ENCODE measurements at places on chromosomes 2 and 18.

DNA sequence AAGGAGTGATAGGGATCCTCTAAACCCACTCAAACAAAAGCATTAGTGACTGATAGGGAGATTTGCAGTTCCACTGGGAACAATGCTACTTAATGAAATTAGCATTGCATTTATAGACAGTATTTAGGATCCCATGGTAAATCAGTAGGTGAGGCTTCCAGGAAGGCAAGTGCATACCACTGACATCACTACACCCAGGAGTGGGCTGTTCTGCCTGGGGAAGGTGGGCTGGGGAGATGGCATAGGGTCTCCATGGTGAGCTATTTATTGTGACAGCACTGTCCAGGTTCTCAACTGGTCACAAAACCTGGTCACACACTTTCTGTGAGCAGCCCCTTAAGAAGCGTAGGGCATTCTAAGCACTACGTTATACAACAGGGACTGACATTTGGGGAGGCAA, 262.2 kb downstream of the ALK start:
- no peak for DNase-seq

DNA sequence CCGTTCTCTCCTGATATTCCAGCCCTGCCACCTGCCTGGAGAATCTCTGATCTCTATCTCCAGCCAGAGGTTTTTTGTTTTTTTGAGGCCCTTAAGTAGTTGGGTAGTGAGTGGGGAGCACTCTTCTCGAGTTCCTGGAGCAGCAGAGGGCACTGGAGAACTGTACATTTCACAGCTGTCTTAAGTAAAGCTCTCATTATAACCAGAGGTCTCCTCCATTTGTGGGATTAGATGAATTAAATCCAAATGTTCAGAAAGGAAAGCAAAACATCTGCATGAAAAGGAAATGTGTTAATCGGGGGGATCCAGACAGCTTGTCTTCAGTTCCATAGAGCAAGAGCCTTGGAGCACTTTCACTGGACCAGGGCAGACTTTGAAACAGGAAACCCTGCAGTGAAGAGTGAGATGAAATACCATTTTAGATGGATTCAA, 32.8 kb downstream of the AOX1 start:
- no peak for DNase-seq

DNA sequence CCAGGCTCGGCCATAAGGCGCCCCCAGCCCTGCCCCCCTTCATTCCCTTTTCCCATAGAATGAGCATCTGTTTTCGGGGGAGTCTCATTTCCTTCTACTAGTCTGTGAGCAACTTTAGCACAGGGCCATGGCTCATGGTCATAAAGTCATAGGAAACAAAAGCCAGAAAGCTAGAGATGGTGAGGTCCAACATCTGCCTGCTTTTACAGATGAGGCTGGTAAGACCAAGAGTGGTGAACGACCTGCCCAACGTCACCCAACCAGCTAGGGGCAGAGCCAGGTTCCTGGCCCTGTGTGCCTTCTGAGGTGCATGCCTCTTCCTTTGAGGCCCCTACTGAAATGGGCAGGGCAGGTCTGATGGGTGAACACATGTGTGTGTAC, 212.7 kb downstream of the DYSF start:
- no peak for DNase-seq

- DNase-seq, result no peak
These were observed 188.1 kb upstream of the LINC00305 start for GRCh38 chr18:64337018-64337417.

DNA sequence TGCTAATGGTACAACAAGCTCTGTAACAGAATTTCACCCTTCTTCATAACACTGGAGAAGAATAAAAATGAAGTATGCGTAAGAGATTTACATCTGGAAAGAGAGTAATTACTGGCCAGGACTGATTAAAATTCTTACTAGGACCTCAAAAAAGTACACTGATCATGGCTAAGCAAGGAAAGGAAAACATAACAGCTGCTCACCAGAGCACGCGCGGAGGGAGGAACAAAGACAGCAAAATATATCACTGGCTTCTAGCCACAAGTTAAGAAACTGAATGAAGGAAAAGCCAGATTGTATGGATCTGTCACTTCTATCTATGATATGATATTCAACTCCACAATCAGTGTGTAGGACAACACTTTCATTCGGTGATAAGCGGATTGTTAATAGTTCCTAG, 15.6 kb upstream of the CYTIP start:
- DNase-seq, result no peak

DNA sequence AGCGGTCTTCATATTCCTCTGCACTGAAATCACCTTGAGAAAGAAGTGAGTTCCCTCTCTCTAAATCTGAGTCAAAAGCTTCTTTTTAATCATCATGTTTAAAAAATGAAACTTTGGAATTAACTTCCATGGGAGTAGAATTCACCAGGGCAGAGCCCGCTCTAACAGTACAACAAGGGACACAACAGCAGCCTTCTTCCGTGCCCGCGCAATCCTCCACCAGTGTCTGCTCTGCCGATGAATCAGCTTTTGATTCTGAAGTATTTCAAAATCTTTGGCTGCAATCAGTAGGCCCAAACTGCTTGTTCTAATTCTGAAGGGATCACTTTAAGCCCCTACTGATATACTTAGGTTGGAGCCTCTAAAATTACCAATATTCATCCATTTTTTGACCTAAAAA, 76.9 kb downstream of the USP40 start:
- no peak for DNase-seq

GRCh38 chr2:78644854-78645253, 380.6 kb upstream of the REG3G start:
- DNase-seq, result no peak

GRCh38 chr2:111007757-111008688, 112.7 kb upstream of the BCL2L11 start:
- DNase-seq, result no peak

- no peak for DNase-seq
These were observed 68.3 kb downstream of the BABAM2 start for GRCh38 chr2:27958711-27959378.

DNA sequence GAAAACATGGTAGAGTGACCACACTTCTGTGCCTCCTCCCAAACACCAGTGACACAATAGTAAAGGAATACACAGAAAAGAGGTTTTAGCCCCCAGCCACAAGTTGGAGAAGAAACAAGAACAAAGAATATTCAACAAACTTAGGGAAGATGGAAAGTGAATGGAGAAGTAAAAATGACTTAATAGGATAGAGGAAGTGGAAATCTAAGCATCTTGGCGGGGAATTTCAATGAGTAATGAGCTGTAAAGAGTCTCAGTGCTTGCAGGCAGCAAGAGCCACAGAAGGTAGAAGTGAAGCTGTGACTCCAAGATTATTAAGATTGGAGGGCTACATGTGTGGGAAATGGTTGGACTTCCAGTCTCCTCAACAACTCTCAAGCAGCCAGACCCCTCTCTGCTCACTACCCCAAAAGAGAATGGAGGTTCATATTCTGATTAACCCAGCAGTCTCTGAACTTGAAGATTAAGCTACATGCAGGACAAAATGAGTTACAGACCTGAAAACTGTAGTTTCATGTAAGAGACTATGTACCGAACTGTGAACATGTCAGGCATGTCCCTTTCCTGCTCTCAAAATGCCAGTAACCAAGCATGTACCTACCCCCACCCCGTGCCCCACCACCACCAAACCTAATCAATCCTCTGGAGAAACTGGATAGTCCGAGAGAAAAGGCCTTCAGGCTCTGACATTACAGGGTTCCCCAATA, 16.9 kb upstream of the HNRNPLL start:
- DNase-seq, result no peak

GRCh38 chr2:153478289-153479261, at the start of gene RPRM:
Gene RPRM (minus strand): TSS chr2:153478762. CDS start chr2:153478565, 197 bp downstream.
- peak; percentile 41 for DNase-seq

DNA sequence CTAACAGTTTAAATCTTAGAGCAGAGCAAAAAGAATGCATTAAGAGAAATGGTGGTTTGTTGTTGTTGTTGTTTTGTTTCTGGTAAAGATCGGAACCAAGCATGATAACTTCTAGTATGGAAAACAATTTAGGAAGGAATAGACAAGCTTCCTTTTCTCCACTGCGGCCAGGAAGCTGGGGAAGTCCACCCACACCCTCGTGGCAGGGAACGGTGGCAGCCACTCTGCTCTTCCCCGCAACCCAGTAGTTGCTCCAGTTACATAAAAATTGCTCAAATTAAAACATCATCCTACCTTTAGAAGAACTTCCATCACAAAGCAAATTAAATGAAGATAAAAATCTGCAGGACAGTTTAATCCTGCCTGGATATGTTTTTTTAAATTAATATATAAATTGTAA, 113.0 kb downstream of the RBMS1 start:
- no peak for DNase-seq

DNA sequence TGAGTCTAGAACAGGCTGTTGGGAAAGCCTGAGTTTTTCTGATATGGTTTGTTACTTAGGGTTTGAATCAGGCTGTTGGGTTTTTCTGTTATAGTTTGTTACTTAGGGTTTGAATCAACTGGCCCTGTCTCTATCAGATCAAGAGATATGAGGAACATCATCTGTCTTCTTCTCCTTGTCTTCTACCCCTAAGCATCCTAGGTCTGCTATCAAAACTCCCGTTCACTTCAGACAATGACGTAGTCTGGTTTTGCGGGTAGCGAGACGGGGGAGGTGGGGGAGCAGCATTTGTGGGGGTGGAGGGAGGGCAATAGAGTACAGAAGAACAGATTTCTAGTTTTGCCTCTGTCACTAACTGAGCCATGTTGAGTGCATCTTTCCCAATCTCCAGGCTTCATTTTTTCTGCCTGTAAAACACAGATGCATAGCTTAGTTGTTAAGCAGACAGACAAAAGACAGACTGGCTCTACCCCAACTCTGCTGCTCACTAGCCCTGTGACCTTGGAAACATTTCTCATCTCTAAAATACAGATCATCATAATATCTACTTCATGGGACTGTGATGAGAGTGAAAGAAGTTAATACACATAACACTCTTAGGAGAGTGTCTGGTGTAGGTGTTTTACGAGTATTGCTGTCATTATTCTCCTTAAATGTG, 9.1 kb downstream of the TNP1 start:
- peak; percentile 9 for DNase-seq

GRCh38 chr2:85355073-85355410, 473 bp downstream of the ELMOD3 start:
- DNase-seq, result no peak

DNA sequence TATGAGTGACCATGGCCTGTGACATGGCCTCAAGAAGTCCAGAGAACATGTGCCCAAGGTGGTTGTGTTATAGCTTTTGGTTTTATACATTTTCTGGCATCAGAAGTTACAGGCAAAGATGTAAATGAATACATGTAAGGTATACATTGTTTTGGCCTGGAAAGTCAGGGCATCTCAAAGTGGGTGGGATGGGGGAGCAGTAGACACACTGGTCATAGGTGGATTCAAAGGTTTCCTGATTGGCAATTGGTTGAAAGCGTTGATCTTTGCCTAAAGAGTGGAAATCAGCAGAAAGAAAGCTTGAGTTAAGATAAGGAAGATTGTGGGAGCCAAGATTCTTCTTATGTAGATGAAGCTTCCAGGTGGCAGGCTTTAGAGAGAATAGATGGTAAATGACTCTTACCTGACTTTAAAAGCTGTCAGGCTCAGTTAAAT, 62.1 kb upstream of the DYNAP start:
- DNase-seq, result no peak

GRCh38 chr2:8394131-8394530, 287.7 kb upstream of the ID2 start:
- no peak for DNase-seq

DNA sequence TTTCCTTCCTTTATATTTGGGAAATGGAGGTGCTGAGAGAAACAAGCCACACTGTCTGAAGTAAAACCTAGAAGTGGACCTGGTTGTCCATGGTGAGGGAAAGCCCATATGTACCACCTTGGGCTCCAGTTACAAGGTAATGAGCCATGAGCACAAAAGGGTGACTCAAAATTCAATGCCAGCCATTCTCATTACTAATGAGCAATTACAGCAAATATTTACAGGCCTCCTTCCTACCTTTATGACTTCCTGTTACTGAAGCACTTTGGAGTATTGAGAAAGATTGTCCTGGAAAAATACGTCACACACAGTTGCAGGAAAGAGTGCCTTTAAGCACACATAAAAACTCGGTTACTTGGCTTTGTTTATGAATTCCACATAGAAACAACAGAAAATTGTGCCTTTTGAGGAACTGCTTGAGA, 9.1 kb downstream of the EPAS1 start:
- no peak for DNase-seq

DNA sequence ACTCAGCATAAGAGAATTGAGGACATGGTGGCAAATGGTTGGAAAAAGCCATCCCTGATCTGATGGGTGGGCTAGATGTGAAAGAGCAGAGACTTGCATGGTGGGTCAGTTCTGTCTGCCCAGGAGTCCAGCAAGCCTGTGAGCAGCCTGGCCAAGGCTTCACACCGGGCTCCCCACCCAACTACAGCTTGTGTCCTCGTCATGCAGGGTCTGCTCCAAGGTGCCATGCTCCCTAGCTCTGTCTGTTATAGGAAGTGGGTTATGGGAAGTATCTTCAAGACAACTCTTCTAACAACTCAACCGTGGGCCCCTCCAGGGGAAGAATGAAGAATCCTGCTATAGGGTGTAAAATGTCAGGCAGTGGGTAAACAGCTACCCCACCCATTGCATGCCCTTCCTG, 97.4 kb downstream of the ADD2 start:
- no peak for DNase-seq

DNA sequence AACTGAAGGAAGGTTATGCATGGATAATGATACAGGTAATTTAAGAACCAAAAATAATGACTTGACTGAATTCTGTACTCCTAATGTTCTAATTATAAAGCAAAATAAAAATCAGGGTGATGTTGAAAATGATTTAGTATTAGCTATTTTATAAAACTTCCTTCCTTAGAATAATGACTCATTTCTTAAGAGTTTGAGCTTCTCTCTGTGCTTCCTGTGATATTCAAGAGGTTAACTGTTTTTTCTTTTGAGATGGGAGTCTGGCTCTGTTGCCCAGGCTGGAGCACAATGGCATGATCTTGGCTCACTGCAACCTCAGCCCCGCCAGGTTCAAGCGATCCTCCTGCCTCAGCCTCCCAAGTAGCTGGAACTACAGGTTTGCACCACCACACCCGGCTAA, 14.8 kb downstream of the HADHA start:
- DNase-seq, result no peak

DNA sequence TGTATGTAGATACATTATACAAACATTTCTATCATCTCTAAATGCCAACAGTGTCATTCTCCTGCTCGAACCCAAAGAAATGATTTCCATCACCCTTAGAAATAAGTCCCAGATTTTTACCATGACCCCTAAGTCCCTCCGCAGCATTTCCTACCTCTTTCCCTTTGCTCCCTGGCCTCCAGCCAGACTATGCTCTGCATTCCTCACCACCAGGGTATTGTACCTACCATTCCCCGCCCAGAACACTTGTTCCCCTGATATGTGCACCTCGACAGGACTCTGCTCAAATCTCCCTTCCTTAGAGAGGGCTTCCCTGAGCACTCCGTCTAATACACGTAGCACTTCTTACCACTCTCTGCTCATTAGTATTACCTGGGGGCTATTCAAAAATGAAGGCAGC, 630.2 kb downstream of the ARHGAP15 start:
- no peak for DNase-seq

- no peak for DNase-seq
These were observed 970 bp upstream of the ADCYAP1 start for GRCh38 chr18:903701-904100.

GRCh38 chr2:186522450-186522849, 36.4 kb downstream of the ZC3H15 start:
- no peak for DNase-seq

- no peak for DNase-seq
These were observed 27.1 kb downstream of the CREG2 start for GRCh38 chr2:101360232-101360631.

Data from stimulated activated CD4-positive, alpha-beta T cell treated with anti-CD3 and anti-CD28 coated beads, Interleukin-4, amount 100 ng/mL, for 4 hours (primary cell).